Spinal cord (tissue), 10 donors: ENCODE measurements at places on chromosomes 16 and 17. TPM values are rescaled to one million over a fixed set of nuclear protein-coding genes. Genes with fewer than 3 reads are reported as not detected.

The TNRC6A gene
- 46.5 TPM for total RNA-seq

The MT1E gene
- 29.5 TPM for total RNA-seq

The HS3ST2 gene
- total RNA-seq: 8.1 TPM

The ZNF598 gene
- total RNA-seq: 5.4 TPM

The PIK3R6 gene
- 0.94 TPM for total RNA-seq

The SLC6A2 gene
- total RNA-seq: 0.11 TPM

The VPS9D1 gene
- total RNA-seq: 13.4 TPM

The SCGB1C2 gene
- not detected for total RNA-seq

The WFIKKN2 gene
- 111 TPM for total RNA-seq

The RSKR gene
- 12.4 TPM for total RNA-seq

The MTMR4 gene
- 54.2 TPM for total RNA-seq

The PLXDC1 gene
- total RNA-seq: 10.1 TPM

The KLHL10 gene
- total RNA-seq: 0.30 TPM

- no peaks in the 10 kb centered on the region for H3K4me1 ChIP-seq
- no peak overlapping the region for H3K27ac ChIP-seq
- DNase-seq: no peak
- H3K27me3 ChIP-seq: no peaks in the 10 kb centered on the region
Measured at GRCh38 chr17:38777641-38778250, 21.6 kb downstream of the PIP4K2B start.

GRCh38 chr16:88994695-88995094, 17.7 kb upstream of the CBFA2T3 start:
- H3K27me3 ChIP-seq: no peaks in the 10 kb centered on the region
- H3K4me1 ChIP-seq: peaks cover 22% of the 10 kb centered on the region
- H3K36me3 ChIP-seq: no peaks in the 10 kb centered on the region

- peaks cover 52% of the 10 kb centered on the region for H3K36me3 ChIP-seq
- no peaks in the 10 kb centered on the region for H3K27me3 ChIP-seq
- no peak overlapping the region for H3K4me3 ChIP-seq
Measured at GRCh38 chr16:11183035-11183812, 72.8 kb downstream of the SOCS1 start.

DNA sequence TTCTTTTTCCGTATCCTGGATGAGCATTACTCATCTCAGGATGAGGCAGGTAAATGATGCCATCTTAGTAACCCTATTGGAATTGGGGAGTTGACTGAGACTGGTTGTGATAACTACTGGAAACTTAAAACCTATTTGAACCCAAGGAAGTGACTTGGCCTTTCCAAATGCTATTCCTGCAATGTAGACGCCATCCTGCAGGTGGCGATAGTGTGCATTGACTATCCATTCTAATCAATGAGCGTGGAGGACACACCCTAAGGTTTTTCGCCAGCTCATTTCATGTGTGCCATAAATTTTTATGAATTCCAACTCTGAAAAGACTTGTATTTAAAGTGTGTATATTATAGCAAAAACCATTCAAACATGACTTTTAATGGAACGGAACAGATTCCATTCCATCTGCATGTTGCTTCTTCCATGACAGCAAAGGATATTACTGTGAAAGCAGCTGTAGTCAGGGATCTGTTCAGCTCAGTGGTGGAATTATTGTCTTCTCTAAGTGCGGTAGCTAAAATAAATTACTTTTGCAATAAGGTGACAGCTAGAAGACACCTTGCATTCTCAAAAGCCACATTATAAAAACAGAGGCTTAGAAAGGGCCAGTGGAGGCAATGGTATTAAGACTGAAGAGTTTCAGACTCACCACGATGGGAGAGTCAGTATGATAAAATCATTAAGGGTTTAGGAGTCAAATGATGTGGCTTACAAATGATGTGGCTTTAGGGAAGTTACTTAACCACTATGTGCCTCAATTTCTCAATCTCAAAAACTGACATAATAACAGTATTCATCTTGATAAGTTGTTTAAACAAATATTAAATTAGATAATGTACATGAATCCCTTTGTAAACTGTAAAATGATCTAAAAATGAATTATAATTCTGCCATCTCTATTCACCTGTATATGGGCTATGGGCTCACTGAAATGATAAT, 55.5 kb downstream of the SYT17 start:
- peaks cover under 1% of the 10 kb centered on the region for H3K4me1 ChIP-seq
- no peak for DNase-seq
- H3K4me3 ChIP-seq: no peak overlapping the region
- no peaks in the 10 kb centered on the region for H3K27me3 ChIP-seq
- H3K36me3 ChIP-seq: peaks cover 5% of the 10 kb centered on the region

- no peak overlapping the region for H3K27ac ChIP-seq
- no peak for DNase-seq
- H3K36me3 ChIP-seq: peaks cover 72% of the 10 kb centered on the region
- no peak overlapping the region for H3K4me3 ChIP-seq
Measured at GRCh38 chr17:3569534-3570137, 12.0 kb upstream of the TRPV3 start.

DNA sequence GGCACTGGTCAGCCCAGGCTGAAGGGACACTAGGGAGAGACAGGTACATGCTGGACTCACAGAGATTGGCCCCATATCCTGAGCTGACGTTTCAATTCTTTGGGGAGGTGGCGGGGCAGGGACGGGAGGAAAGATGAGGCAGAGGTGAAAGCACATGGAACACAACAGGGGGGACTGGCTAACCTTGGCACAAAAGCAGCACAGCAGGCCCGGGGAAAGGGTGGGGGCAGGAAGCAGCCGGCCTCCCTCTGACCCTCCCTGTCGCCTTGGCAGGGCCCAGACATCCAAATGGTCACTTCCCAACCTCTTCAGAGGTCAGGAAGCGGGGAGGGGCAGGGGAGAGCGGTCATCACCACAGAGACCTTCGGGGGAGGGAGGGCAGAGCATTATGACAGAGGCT, 6.6 kb downstream of the VAT1 start:
- peaks cover 48% of the 10 kb centered on the region for H3K4me1 ChIP-seq
- no peaks in the 10 kb centered on the region for H3K27me3 ChIP-seq
- H3K27ac ChIP-seq: peak overlapping the region; percentile 20
- H3K36me3 ChIP-seq: peaks cover 58% of the 10 kb centered on the region
- no peak overlapping the region for H3K4me3 ChIP-seq

DNA sequence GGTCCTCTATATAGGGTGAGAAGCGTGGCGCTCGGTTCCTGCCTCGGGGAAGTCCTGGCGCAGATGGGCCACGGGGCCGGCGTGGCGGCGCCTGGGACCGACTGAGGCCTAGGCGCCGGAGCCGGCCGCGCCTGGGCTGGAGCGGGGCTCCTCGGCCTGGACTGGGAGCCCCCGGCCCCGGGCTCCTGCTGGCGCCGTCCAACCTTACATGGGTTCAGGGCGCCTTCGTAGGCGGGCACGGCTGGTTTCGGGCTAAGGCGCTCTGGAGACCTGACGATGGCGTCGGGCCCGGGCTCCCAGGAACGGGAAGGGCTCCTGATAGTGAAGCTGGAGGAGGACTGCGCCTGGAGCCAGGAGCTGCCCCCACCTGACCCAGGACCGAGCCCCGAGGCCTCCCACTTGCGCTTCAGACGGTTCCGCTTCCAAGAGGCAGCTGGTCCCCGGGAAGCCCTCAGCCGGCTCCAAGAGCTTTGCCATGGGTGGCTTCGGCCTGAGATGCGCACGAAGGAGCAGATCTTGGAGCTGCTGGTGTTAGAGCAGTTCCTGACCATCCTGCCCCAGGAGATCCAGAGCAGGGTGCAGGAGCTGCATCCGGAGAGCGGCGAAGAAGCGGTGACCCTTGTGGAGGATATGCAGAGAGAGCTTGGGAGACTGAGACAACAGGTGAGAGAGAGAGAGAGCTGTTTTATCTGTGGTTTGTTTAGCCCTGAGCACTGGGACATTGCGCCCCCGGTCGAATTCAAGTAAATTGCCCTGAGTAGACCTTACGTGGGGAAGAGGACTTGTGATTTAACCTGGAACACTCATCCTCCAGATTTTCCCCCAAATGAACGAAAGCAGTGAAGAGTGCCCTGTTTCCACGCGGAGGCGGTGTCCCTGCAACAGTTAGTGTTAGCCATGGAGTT, 504 bp downstream of the ZNF263 start:
- H3K36me3 ChIP-seq: peaks cover 15% of the 10 kb centered on the region
- H3K4me3 ChIP-seq: peak overlapping the region; percentile 89
- peaks cover 23% of the 10 kb centered on the region for H3K4me1 ChIP-seq
- peak overlapping the region; percentile 98 for H3K27ac ChIP-seq
- H3K27me3 ChIP-seq: no peaks in the 10 kb centered on the region
- no peak for DNase-seq

- H3K27me3 ChIP-seq: no peaks in the 10 kb centered on the region
- H3K4me3 ChIP-seq: no peak overlapping the region
- peaks cover 14% of the 10 kb centered on the region for H3K36me3 ChIP-seq
- H3K4me1 ChIP-seq: peaks cover 11% of the 10 kb centered on the region
Measured at GRCh38 chr17:2964831-2965230, 98.6 kb downstream of the OR1D5 start.

DNA sequence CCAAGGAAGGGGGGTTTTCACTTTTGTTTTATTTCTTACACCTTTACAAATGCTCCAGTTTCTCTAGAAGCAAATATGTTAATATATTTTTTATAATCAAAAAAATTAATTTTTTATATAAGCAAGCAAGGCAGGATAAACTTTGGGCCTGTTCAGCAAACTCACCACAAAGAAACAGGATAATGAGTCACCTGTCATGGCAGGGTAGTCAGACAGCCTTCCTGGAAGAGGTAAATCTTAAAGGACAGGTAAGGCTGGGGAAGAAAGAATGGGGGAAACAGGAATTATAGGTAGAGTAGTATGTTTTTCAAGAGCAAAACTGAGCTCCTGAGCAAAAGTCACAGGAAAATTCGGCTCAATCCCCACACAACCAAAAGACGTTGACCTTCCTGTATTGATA, 186.3 kb upstream of the SOX9 start:
- no peaks in the 10 kb centered on the region for H3K27me3 ChIP-seq
- no peak overlapping the region for H3K4me3 ChIP-seq
- DNase-seq: no peak
- H3K27ac ChIP-seq: no peak overlapping the region
- no peaks in the 10 kb centered on the region for H3K4me1 ChIP-seq

DNA sequence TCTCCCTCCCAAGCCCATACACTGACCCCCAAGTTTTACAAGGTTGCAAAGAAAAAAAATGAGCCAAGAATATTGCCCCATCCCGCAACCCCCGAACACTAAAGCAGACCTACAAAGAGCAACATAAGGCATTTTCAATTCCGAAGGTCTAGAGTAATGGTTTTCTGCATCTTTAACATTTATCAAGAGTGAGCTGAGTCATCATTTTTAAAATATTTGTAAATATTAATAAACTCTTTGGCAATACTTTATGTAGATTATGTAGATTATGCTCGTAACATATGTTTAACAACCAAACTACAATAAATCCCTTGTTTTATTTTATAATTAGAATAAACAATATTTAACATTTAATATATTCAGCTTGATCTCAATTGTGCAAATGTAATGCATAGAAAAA, 1.4 kb downstream of the ZNF624 start:
- peaks cover 3% of the 10 kb centered on the region for H3K36me3 ChIP-seq
- H3K4me3 ChIP-seq: peak overlapping the region; percentile 71
- DNase-seq: no peak
- no peaks in the 10 kb centered on the region for H3K4me1 ChIP-seq
- H3K27ac ChIP-seq: no peak overlapping the region

- DNase-seq: no peak
- H3K36me3 ChIP-seq: no peaks in the 10 kb centered on the region
- H3K27me3 ChIP-seq: no peaks in the 10 kb centered on the region
- peaks cover 2% of the 10 kb centered on the region for H3K4me1 ChIP-seq
Measured at GRCh38 chr17:64458756-64459155, 9.8 kb downstream of the MILR1 start.

DNA sequence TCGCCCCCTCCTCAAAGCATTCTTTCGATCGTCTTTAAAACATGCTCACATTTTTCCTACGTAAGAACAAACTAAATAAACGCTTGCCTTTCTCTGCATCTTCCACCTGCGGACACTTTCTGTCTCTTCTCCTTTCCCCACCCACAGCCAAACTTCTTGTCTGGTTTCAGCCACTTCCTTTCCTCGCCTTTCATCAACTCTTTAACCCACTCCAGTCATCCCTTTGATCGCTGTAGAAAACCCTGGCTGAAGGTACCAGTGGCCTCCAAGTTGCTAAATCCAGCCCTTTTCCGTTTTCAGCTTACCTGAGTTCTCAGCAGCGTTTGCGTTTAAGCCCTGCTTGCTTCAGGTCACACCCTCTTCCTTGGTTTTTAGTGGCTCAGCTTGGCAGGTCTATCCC, 483 bp downstream of the RPA1 start:
- no peaks in the 10 kb centered on the region for H3K27me3 ChIP-seq
- peaks cover 6% of the 10 kb centered on the region for H3K36me3 ChIP-seq
- H3K27ac ChIP-seq: peak overlapping the region; percentile 64
- H3K4me1 ChIP-seq: peaks cover 15% of the 10 kb centered on the region

DNA sequence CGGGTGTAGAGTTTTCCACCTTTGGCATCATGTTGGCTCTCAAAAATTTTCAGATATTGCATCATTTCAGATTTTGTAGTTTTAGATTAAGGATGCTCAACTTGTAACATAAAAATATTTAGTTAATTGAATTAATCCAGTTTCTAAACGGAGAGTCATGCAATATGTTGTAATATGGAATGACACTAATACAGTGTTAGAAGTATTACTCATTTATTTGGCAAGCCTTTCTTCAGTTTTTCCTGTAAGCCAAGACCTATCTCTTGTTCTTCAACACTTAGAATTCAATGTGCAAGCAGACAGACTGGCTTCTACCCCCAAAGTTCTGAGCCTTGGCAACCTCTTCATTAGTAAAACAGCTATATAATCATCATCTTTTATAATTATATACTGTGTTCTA, 985.0 kb upstream of the GOT2 start:
- H3K4me1 ChIP-seq: no peaks in the 10 kb centered on the region
- H3K36me3 ChIP-seq: no peaks in the 10 kb centered on the region
- no peaks in the 10 kb centered on the region for H3K27me3 ChIP-seq
- no peak overlapping the region for H3K27ac ChIP-seq
- no peak for DNase-seq

DNA sequence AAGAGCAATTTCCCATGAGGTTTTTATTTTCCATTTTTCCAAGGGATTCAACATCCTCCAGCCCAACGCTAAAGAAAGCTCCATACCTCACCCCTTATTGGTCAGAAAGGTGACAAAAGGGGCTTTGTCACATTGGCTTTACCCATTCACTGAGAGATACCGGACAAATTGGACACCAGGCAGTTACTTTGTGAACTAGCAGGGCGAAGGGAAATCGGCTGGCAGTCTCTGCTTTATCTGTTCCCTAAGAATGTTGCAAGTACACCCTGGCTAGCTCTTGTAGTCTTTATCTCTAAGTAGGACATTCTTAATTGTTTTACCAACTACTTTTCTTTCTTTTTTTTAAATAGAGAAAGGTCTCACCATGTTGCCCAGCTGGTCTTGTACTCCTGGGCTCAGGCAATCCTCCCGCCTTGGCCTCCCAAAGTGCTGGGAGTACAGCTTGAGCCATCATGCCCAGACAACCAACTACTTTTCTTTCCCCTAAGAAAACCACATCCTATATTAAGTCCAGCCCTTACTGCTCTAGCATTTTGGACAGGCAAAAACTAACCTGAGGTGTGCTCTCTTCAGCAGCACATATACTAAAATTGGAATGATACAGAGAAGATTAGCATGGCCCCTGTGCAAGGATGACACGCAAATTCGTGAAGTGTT, 16.8 kb downstream of the PRPSAP1 start:
- H3K4me3 ChIP-seq: no peak overlapping the region
- no peak for DNase-seq
- no peaks in the 10 kb centered on the region for H3K4me1 ChIP-seq
- no peak overlapping the region for H3K27ac ChIP-seq
- peaks cover 14% of the 10 kb centered on the region for H3K36me3 ChIP-seq
- no peaks in the 10 kb centered on the region for H3K27me3 ChIP-seq

GRCh38 chr16:4987250-4987579, 29.1 kb downstream of the SEC14L5 start:
- H3K36me3 ChIP-seq: peaks cover 2% of the 10 kb centered on the region
- no peak overlapping the region for H3K4me3 ChIP-seq
- no peak overlapping the region for H3K27ac ChIP-seq
- peaks cover 21% of the 10 kb centered on the region for H3K27me3 ChIP-seq
- H3K4me1 ChIP-seq: peaks cover 12% of the 10 kb centered on the region

GRCh38 chr16:24075931-24076716, 180.0 kb upstream of the CACNG3 start:
- H3K27ac ChIP-seq: no peak overlapping the region
- H3K36me3 ChIP-seq: no peaks in the 10 kb centered on the region
- DNase-seq: no peak
